ENCODE measurements at places on chromosomes 5 and 9. TPM values are rescaled to one million over a fixed set of nuclear protein-coding genes. Genes with fewer than 3 reads are reported as not detected.

DNA sequence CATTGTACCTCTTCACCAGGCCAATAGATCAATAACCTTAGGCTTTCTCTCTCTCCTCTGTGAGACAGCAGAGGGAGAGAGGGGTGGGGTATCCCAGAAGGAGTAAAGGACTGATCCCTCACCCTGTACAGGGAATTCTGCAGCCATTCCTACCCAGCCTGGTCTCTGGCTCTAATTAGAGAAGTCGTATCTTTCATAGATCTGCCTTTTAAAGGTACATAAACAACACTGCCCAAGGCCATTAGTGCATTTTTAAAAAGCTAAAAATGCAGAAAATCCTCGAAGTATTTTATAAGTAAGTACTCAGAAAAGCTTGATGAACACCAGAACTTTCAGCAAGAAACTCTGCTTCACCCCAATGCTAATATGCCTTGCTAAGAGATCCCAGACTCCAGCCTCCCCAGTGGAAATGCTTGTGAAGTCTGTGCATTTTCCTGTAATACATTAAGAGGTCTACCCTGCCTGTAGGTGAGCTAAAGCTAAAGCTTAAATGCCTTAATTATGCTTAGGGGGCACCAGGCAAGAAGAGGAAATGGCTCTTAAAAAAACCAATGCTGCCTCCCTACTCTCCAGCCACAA lies 200.0 kb upstream of the ANKRD55 start:
- no peak for DNase-seq

GRCh38 chr9:21096172-21096900 lies 18.6 kb upstream of the IFNB1 start:
- no peak for DNase-seq

DNA sequence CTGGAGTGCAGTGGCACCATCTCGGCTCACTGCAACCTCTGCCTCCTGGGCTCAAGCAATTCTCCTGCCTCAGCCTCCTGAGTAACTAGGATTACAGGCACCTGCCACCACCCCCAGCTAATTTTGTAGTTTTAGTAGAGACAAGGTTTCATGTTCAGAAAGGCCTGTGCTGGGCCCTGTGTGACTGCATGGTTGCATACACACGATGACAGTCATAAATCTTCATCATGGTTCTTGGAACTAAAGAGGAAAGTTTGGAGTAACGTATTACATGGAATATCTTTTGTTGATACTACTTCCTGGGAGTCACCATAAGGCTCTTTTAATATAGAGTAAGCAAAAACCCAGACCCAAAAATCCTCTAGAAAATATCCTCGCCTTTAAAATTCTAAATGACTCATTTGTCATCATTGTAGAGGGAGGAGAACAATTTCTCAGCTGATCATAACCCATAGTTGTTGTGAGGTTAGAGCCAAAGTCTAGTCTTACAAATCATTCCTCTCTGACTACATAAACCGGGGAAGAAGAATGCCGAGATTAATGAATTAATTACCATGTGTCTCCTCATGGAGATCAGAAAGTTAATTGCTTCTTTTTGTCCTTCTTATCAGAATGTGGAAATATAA lies 47.0 kb downstream of the KLF9 start:
- DNase-seq, result no peak

- no peak for DNase-seq
Observed at GRCh38 chr5:176355400-176356178, 6.0 kb downstream of the KIAA1191 start.

DNA sequence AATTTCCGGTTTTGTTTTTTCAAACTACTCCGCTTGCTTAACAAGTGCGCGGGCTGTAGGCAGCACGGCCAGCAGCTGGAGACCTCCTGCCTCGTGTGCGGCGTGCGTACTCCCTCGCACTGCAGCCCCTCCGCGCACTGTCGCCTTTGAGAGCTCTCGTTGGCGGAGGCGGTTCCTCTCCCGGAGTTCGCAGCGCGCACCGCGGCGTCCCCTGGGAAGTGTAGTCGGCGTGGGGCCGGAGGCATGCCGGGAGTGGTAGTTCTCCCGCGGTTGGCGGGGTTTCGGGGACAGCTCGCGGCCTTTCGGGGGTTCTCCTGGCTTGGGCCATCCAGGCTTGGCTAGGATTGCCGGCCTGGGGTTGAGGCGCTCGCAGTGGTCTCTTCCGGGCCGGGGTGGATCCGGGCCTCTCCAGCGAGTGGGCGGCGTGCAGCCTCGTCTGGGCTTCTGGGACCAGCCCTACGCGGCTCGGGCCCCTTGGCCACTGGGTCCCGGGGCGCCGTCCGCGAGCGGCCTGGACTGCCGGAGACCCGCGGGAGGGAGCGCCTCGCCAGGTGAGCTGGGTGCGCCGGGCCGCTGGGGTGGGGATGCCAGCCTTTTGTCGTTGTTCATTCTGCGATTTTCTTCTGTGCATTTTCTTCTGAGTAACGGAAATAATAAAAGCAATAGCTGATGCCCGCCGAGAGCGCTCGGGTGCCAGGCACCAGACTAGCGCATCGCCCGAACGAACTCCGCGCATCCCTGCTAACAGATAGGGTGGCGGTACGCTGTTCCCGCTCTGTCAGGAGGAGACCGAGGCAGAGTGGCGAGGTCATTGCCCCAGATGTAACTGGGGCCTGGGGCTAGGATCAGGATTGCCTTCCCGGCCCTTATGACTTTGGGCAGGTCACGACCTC lies at the start of gene ZNF354C:
Gene ZNF354C (plus strand): TSS at position 258 of the 893 bp plus-strand sequence. CDS start 1,696 bp downstream, outside the sequence.
- peak; percentile 67 for DNase-seq

DNA sequence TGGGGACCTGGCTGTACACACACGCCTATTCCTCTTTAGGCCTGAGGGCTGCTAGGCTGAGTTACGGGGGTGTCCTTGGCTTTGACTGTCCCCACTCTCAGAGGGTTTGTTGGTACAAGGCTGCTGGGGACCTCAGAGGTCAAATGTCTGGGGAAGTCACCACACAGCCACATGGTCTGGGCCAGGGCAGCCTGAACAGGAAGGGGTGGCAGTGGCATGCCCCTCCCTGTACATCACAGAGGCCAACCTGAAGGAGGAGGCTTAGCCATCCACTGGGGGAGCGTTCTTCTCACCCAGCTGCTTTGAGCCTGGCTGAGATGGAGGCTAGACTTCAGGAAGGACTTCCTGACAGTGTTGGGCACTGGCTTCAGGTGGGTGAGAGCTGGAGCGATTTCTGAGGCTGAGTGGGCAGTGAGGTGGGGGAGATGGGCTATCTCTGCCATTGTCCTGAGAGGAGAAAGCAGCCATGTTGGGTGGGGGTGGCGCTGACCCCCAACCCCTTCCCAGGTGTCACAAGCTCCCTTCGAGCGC lies 36.3 kb downstream of the CXXC5 start:
- no peak for DNase-seq

GRCh38 chr9:86859056-86859455 lies 88.2 kb downstream of the GAS1 start:
- DNase-seq, result no peak

GZMA gene
- not detected for polyA plus RNA-seq
